CD4-positive, alpha-beta T cell treated with Interleukin-4 for 4 hours (primary cell): ENCODE measurements at places on chromosomes 11 and 22.

GRCh38 chr11:10751581-10751940, 515 bp downstream of the CTR9 start:
- no peak for DNase-seq

- DNase-seq = no peak
These were observed 411.6 kb downstream of the TBC1D22A start for GRCh38 chr22:47174096-47174495.

DNA sequence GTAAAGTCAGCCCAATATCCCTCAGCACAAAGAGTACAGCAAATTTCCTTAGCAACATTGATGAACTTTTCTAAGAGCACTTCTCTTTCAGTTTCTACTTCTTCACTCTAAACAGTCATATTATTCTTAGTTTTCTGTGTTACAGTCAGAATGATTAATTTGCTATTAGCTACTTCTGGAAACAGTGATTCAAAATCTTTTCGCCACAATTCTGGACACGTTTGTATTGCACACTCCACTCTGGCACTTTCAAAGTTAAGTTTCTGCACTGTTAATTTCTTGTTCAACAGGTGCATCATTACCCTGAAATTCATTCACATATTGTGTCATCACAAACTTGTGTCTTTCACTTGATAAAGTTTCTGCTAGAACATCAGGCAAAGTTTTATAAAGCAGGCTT, 22.5 kb downstream of the ABTB2 start:
- no peak for DNase-seq

DNA sequence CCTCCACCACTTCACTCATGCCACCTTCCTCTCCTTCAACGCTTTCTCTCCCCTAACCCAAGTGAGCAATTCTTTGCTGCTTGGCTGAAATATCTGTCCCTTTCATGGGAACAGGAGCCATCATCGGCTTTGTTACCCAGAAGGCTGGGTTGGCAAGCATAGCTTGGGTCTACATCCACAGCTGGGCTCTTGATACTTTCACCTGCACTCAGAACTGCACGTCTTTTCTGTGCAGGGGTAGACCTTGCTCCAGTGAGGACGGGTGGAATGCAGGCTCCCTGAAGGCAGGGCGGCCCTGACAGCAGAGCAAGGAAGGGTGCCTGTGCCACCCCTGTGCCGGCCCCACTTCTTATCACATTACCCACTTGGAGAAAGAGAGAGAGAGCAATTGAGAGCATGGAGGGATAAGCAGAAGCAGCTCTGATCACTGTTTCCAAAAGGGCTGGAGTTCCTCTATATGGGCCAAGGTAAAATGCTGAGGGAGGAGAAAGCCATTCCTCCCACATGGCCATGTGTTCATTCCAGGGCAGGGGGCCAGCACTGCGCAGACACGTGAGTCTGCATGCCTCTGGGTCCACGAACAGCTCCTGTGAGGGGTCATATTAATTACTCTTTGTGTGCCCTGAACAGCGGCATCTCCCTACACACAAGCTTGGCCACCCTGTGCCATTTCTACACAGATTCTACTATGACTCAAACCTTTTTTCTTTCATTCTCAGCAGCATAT, 181.8 kb downstream of the BUD13 start:
- no peak for DNase-seq

DNA sequence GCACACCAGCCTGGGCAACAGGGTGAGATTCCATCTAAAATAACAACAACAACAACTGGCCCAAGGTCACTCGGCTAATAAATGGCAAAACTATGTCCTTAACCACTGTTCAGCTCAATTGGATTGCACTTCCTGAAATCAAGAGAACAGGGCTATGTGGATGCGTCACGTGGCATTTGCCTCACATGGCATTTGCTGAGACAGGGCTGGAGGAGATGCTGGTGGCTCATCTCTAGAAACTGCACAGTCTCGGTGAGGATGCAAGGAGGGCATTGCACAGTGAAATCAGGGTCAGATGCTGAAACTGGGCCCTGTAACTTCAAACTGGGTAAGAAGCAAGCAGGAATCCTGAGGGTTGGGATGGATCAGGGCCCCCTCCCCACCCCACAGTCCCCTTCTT, 171.9 kb downstream of the BUD13 start:
- no peak for DNase-seq

GRCh38 chr22:49789289-49790141, 38.2 kb downstream of the BRD1 start:
- DNase-seq = peak; percentile 14
